ENCODE measurements at places on chromosomes 3 and 15.
A peak's percentile ranks its signal among the peaks of the same experiment; 100 is the strongest.

- DNase-seq = no peak
Measured at GRCh38 chr3:39407773-39408492, 1.4 kb downstream of the RPSA start.

- peak; percentile 50 for DNase-seq
Measured at GRCh38 chr15:39204031-39204430, 376.8 kb upstream of the THBS1 start.

- DNase-seq = no peak
Measured at GRCh38 chr15:78272776-78273175, 8.4 kb downstream of the DNAJA4 start.

- no peak for DNase-seq
Measured at GRCh38 chr3:2657971-2658370, 452.2 kb downstream of the IL5RA start.

Data from HFFc6 (cell line).